Pons (tissue), 1 donor: ENCODE measurements at places on chromosomes 6 and 20.
A peak's percentile ranks its signal among the peaks of the same experiment; 100 is the strongest.

- DNase-seq, result no peak
Measured at GRCh38 chr20:9215539-9215938, 146.7 kb downstream of the PLCB4 start.

DNA sequence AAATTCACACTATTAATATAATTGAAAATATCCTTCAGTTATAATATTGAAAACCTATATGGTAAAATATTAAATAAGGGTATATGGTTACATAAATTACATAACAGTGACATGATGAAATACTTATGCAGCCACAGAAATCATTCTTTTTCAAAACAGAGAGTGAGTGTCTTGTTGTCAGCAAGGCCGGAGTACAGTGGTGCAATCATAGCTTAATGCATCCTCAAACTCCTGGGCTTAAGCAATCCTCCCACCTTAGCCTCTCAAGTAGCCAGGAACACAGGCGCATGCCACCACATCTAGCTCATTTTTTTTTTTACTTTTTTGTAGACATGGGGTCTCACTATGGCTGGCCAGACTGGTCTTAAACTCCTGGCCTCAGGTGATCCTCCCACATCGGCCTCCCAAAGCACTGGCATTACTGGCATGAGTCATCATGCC is 40.4 kb downstream of the FAM8A1 start:
- DNase-seq, result no peak

DNA sequence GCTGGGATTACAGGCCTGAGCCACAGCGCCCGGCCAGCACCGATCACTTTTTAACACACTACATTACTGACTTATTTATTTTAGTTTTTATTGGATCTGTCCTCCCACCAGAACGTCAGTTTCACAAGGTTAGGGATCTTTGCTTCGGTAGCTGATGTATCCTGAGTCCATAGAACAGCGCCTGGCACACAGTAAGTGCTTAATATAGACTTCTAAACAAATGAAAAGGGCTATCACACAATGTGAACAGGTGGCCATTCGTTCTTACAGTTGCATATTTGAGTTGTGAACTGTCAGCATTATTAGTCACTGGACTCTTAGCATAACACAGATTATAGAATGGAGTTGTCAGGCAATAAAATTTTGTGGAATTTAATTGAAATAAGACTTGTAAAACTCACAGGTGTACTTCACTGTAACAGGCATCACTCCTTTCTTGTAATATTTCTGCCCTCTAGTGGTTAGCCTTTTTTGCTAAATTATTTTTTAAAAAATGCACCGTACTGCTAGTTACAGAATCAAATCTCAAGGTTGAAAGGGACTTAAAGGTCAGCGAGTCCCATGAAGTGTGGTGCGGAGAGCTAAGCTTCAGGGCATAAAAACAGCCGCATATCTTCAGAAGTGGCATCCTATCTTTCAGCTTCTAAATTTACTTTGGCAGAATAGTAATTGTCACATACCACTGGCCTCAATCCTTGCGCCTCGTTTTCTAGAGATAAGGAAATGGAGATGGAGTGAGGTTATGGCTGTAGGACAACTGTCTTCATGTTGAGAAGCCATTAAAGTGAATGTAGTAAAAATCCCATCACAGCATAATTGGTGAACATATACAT is 3.4 kb upstream of the TBC1D7 start:
- peak; percentile 62 for DNase-seq

DNA sequence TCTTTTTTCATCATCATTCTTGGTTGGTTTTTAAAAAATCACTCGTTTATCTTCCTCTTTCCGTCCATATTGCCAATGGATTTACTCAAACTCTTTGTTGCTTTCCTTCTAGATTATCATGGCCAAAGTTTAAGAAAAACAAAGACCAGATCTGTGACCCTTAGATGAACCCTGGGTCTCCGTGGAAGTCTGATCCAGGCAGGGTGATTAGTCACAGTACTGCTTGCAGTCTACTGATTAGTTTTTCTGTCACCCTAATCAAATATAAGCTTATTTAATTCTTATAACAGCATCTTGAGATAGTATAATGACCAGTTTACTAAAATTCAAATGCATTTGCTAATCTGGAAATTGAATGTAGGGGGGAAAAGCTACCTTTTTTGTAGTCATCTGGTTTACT is 6.0 kb upstream of the SMIM28 start:
- no peak for DNase-seq

- DNase-seq, result no peak
Measured at GRCh38 chr6:168363811-168364792, 44.5 kb upstream of the DACT2 start.

DNA sequence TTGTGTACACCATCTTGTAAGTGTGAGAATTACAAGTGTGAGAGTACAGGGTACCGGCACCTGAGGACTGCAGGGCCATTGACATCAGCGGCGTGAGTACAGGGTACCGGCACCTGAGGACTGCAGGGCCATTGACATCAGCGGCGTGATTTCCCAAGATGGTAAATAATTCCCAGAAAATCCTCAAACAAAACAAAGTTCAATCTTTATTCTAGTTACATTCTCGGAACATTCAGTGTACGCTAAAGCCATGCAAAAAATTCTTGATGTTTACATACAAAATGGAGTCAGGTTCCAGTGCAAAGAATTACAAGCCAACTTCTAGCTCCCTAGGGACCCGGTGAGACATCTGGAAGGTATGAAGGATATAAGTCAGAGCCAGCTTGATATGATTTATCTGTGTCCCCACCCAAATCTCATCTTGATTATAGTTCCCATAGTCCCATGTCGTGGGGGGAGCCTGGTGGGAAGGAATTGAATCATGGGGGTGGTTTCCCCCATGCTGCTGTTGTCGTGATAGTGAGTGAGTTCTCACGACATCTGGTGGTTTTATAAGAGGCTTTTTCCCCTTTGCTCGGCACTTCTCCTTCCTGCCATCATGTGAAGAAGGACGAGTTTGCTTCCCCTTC is 172.7 kb downstream of the TTLL2 start:
- DNase-seq, result no peak

DNA sequence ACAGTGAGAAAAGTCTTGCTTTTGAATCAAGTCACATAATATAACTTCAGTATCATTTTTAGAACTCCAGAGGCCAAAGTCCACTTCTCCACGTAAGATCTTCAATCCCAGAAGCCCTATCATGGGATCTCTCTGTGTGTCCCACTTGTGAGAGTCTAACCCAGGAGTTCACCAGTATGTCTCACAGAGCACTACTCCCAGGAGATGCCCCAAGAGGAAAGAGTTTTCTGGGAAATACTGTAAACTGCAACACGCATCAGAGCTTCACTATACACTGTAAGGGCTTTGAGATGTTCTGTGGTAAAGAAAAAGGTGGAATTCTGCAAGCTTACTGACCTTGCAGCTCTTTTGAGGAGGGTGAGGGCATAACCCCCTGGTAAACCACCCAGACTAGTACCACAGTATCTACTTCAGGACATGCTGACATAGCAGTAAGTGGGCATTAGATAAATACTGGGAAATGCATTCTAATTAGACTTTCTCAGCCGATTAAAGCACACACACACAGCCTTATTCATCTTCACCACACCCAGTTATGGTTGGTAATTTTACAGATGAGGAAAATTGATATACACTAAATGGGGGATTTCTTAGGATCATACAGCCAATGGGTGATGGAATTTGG is 12.3 kb downstream of the DCBLD1 start:
- no peak for DNase-seq

- DNase-seq, result no peak
Measured at GRCh38 chr20:37511610-37512275, 9.3 kb upstream of the NNAT start.

DNA sequence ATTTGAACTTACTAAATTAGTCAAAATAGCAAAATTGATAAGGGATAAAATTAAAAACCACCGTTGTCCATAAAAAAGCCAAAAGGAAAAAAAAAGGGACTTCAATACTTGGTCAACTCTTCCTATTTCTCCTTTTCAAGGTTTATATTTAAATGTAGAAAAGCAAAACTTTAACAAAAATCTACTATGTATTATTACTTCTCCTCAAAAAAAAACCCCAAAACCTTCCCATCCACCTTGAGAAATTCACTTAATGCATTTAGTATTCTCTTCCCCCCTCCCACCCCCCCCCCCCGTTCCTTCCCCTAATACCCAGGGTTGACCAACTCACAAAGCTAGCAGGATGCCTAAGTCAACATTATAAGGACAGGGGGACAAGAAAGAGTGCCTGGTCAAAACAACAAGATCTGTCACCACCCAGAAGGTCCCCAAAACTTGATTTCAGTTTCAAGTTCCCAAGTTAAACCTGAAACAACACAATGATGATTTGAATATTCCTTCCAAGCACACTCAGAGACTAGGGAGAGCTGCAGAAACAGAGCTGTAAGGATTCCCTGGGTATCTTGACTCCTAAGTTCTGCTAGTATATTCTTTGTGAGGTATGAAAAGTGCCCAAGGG is 14.6 kb downstream of the GMDS start:
- no peak for DNase-seq

- DNase-seq, result no peak
Measured at GRCh38 chr6:41963371-41963770, 21.8 kb upstream of the CCND3 start.

- no peak for DNase-seq
Measured at GRCh38 chr20:8375898-8376297, 243.8 kb downstream of the PLCB1 start.

DNA sequence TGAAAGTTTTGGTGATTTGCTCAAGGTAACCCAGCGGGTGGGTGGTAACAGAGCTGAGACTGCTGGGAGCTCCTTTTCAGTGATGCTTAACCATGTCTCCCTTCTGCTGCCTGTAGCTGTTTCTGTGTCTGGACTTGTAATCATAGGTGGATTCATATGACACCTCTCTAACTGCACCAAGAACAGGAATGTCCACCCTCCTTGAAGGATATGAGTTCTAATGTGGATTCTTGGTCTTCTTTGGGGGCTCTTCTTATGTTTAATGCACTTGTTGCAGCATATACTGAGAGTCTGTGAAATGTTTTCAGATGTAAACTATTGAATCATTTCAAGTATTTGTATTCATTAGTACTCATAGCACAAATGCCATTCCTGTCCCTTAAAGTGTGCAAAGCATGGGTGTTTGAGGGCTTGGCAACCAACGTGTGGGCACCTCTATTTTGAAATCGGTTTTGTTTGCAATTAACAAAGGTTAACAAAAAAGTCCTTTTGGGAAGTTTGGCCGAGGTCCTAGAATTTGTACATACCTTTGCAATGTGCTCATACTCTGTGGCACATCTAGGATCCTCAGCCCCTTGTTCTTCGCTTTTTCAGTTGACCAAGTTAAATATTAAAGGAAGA is 138.0 kb downstream of the SOX4 start:
- DNase-seq, result no peak

- no peak for DNase-seq
Measured at GRCh38 chr6:109474995-109475394, 8.0 kb downstream of the ZBTB24 start.

DNA sequence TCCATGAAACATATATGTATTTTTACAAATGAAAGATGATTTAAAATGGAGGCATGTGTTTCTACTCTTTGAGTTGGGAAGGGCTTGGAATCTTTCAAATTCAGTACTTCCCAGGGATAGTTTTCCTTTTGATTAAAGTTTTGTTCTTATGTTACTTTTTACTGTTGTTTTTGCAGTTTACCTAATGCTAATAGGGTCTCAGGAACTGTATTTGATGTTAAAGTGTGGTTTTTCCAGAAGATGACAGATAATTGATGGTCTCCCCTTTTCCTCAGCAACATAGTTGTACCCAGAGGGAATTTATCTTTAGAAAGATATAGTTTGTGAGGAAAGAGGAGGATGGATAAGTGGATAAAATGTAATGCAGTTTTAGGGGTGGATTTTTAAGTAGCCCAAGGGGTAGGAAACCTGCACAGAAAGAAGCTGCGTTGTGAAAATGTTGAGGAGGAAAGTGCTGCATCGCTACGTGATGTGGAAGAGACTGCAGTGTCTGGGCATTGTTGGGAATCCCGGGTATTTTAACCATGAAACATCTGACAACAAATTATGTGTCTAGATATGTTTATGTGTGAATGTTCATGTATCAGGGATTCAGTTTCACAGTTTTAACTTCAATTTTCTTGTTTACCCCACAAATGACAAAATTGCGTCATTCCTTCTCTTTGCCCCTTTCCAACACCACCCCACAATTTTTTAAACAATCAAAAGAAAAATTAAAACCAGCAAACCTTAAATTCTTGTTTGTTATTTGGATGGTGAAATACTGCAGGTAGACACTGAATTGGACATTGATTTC is 42.3 kb downstream of the GNAS start:
- no peak for DNase-seq

DNA sequence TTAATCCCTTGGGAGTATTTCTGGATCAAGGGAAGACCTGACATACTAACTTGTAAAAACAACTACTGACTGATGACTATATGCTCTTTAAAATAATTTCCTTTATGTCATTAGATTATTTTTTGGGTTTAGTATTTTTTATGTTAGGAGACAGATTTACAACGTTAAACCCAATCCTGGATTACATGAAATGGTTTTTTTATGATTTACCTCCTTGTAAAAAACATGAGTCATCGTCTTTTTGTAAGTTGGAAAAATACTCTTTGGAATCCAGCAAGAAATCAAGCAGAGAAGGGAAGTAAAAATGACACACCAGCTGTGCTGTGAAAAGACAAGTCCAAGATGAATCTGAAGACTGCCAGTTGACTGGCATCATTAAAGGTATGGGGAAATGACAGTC is 6.7 kb downstream of the STK4 start:
- DNase-seq, result no peak

DNA sequence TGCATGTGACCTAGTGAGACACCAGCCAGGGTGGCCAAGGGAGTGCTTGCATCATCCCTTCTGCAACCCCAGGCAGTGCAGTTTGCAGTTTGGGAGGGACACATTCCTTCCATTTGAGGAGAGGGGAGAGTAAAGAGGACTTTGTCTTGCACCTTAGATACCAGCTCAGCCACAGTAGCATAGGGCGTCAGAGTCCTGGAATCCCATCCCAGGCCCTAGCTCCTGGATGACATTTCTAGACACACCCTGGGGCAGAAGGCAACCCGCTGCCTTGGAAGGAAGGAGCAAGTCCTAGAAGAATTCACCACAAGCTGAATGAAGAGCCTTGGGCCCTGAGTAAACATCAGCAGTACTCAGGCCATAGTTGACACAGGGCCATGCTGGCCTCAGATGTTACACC is 680.4 kb upstream of the IMPG1 start:
- DNase-seq, result no peak

- no peak for DNase-seq
Measured at GRCh38 chr20:21430020-21430419, 32.7 kb upstream of the NKX2-4 start.

- no peak for DNase-seq
Measured at GRCh38 chr6:10981409-10981808, 62.7 kb downstream of the ELOVL2 start.

- DNase-seq, result no peak
Measured at GRCh38 chr6:124056407-124057334, 253.0 kb downstream of the NKAIN2 start.

DNA sequence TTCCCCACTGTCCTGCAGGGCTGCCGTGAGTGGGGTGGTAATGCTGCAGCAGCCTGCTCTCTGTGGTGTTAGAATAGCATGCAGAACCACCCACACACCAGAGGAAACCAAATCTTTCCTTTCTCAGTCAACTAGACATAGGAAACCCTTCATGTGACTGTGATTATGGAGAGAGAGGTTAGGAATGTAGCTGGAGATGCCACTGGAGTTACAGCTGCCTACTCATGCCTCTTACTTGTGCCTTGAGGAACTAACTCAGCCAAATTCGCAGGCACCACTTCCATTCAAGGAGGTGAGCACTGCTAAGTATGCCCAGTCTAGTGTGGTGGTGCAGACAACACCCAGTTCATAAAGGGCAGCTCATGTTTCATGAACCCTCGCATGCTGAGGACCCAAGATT is 27.4 kb downstream of the MUC22 start:
- DNase-seq, result no peak

GRCh38 chr6:143657809-143658208 is 20.0 kb upstream of the PHACTR2 start:
- no peak for DNase-seq
